ENCODE measurements at places on chromosomes 3 and 15.

- DNase-seq, result no peak
Measured at GRCh38 chr3:4397466-4397865, 69.6 kb downstream of the SUMF1 start.

DNA sequence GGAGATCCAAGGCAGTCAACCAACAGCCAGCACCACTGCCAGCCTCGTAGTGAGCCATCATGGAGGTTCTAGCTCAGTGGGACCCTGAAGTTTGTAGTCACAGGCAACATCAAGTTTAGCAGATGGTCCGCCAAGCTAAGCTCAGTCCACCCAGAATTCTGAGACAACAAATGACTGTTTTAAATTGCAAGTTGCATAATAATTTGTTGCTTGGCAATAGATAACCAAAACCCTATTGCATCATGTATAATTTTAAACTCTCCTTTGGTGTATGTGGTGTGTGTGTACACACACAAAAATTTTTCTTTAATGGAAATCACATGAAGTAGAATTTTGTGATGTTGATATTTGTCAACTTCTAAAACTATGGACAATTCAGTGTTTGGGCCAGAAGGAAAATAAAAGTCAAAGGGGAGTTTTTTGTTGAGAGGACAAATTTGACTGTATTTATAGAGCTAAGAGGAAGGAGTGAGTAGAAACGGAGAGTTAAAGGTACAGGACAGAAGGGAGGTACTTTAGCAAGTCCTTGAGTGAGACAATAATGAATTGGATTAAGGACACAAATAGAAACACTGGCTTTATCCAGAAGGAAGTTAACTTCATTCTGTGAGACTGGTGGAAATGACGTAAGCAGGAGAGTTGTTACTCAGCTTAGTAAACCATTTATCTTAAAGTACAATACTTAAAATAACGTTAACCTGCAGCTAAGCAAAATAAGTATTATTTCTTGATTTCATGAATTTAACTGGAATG lies 83.6 kb downstream of the NCEH1 start:
- no peak for DNase-seq

GRCh38 chr3:125310623-125311081 lies 64.5 kb downstream of the ZNF148 start:
- peak; percentile 14 for DNase-seq

GRCh38 chr3:41207355-41207754 lies 8.1 kb downstream of the CTNNB1 start:
- no peak for DNase-seq

DNA sequence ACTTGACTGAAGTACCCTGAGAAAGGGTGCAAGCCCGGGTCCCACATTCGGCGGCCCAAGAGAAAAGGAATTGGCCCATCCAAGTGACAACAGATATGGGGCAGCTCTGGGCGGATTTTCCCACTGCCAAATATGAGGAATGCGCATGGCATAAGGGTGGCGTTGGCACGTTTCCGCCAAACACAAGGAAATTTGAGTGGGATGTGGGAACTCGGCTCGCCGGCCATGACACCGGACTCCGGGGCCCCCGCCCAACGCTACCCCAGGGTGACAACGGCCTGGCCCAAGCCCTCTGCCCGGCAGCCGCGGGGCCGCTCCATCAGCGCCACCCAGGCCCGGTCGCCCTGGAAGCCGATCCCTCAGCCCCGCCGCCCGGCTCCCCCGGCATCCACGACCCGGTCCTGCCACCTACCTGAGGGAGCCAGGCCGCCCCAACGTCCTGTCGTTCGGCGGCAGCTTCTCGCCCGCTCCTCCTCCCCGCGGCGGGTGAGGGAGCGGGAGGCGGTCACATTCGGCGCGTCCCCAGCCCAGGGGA lies 449 bp downstream of the RAF1 start:
- no peak for DNase-seq

DNA sequence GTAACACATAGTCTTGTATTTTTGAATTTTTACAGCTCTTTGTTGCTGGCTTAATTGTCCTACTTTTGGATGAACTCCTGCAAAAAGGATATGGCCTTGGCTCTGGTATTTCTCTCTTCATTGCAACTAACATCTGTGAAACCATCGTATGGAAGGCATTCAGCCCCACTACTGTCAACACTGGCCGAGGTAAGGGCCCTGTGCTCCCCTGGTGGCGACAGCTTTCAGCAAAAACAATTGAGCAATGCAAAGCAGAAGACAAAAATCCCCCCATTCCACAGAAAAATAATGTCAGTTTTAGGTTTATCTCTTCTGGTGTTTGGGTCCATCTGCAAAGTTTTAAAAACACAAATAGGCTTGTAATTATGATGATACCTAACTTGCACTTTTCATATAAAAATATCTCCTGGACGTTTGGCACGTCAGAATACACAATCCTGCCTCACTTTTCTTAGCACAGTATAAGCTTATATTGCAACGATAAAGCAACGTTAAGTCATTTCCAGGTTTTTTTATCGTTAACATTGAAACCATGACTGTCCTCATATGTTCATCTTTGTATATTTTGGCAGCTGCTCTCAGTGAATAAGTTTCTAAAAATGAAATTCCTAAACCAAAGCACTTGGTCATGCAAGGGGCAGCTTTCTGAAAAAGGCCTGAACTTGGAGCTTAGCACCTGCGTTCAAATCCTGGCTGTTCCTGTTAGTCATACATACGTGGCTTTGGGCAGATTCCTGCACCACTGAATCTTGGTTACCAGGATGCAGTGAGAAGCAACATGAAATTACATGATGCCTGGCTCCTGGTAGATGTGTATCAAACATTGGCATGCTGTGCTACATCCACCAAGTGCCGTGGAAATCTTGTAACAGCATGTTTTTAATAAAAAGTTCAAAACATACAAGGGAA lies 8.5 kb downstream of the SEC61A1 start:
- DNase-seq, result no peak

Measured in stimulated activated CD8-positive, alpha-beta memory T cell treated with anti-CD3 and anti-CD28 coated beads, Interleukin-7, amount 100 ng/mL, for 24 hours (primary cell).